ENCODE measurements at places on chromosomes 13 and 19.

- no peak for DNase-seq
These were observed 2.6 kb downstream of the NEK3 start for GRCh38 chr13:52156724-52157261.

DNA sequence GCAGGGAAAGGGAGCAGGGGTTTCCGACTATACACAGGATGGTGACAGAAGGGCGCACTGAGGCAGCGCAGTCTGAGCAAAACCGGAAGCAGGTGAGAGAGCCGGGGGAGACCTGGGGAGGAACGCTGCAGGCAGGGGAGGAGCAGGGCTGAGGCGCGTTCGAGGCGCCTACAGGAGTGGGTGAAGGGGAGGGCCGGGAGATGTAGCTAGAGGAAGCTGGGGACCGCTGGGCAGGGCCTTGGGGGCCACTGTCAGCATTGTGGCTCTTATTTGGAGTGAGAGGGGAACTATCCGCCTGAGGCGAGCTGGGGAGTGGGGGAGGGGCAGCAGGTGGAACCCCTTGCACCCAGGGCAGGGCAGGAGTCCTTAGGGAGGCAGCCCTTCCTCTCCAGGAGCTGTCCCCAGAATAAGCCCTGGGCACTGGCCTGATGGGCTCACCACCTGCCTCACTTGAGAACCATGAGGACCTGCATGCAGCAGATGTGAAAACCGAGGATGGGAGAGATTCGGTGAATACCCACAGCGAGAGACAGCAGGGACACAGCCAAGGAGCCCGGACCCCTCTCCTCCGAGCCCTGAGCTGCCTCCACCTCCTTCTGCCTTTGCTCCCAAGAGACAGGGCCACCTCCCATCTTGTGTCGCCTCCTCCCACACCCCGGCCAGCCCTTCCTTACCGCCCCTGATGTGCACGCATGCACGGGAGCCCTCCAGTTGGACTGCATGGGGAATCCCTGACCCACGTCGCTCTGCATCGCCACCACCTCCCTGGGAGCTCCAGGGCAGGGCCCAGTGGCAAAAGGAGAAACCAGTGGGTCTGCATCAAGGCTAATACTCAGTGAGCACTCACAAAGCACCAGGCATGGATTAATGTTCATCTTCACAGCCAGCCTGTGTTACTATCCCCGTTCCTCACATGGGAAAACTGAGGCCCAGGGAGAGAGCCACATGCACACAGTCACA, 10.3 kb downstream of the AKT2 start:
- no peak for DNase-seq

DNA sequence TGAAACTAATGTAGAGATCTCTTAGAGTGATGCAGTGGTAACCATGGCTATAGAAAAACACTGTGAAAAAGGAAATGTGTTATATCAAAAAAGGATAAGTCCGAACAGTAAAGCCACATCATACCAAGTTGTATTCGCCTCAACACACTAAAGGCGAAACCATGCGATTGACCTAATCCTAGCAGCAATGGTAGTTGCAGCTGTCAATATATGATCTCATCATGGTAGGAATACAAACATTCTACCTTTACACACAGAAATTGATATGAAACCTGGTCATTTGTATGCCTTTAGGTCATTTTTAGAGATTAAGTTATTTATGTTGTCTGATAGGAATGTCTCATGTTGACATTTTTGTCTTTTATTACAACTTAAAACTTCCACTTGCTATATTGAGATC, 271.9 kb downstream of the SLITRK6 start:
- DNase-seq: no peak

DNA sequence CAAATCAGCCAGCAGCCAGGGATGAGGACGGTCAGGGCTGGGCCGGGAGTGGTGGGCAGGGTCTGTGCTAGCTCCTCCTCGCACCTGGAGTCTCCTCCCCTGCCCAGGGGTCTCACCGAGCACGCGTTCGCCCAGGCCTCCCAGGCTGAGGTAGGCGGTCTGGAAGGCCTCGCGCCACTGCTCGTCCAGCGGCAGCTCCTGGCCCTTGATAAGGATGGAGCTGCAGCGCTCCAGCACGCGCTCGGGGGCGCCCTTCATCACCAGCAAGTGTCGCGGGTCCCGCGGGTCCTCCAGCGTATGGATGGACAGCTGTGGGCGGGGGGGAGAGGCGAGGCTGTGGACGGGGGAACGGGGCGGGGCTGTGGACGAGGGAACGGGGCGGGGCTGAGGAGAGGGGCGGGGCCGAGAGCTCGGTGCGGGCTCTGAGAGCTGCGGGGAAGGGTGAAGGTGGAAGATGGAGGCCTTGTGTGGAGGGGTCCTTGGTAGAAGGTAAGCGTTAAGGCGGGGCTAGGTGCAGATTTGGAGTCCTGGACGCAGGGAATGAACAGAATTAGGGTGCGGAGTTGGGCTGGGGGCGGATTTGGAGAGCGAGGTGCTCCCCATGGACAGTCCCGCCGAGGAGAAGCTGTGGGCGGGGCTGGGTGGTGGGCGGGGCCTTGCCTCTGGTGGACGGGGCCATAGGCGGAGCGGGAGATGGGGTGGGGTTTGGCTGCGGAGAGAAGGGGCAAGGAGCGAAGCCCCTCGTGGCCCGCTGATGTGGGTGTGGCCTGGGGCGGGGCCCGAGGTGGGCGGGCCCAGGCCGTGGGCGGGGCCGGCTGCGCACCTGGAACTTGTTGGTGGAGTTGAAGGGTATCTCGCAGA, 5.7 kb downstream of the ATP4A start:
- no peak for DNase-seq

DNA sequence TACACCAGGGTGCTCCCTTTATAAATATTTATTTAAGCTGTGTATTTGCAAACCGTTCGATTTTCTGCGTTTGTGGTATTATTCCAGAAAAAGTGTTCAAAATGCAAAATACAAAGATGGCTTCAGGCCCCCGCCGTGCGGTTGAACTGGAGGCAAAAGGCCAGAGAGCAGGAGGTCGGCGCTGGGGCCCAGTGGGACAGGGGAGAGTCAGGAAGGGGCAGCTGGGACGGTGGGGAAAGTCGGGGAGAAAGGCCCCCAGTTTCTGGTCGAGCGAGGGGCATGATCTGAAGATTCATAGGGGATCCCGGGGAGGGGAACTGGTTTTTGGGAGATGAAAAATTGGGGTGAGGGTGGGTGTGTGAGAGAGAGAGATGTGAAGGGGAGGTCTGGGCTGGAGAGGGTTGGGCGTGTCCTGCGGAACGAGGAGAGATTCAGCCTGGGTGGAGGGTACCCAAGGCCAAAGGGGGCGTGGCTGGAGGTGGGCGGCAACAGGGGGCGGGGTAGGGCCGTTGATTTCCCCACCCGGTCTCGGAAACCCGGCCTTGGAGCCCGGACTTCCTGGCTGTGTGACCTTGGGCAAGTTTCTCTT, 678 bp downstream of the ISOC2 start:
- peak; percentile 84 for DNase-seq

- DNase-seq: peak; percentile 21
These were observed 76.8 kb downstream of the TUBGCP3 start for GRCh38 chr13:112510987-112511685.

DNA sequence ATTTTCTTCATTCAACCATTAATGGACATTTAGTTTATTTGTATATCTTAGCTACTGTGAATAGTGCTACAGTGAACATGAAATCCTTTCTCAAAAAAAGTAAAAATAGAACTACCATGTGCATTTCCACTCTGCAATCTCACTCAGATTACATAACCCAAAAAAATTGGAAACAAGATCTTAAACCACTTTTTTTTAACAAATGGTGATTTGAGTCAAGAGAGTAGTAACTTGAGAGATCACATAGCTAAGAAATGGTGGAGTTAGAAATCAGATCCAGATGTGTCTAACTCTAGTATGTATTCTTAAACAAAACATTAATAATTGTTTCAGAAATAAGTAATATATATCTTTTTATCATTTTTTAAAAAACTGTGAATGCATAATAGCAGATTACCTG, 318.3 kb upstream of the SGCG start:
- no peak for DNase-seq

GRCh38 chr19:1363599-1363998, 20.1 kb upstream of the NDUFS7 start:
- DNase-seq: no peak

DNA sequence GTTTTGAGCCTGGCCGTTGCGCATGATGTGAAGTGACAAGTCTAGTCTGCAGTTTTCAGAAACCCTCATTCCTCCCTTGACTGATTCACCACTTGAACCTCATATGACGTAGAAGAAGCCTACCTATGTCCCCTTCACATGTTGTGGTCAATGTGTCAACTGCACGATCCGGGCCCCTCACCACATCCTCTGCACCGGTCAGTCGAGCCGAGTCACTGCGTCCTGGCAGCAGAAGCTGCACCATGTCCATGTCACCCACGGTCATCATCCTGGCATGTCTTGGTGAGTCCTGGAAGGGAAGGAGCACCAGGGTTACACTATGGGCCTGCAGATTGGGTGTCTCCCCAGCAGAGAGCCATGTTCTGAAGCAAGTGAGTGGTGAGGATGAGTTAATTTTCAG, at the start of gene KIR2DL4:
KIR2DL4 (plus strand) TSS at position 201 of the 400 bp plus-strand sequence; CDS start at position 243, 42 bp downstream.
- no peak for DNase-seq

- no peak for DNase-seq
These were observed 2.3 kb upstream of the DOCK6 start for GRCh38 chr19:11264452-11265176.

GRCh38 chr19:10701955-10702525, 801 bp downstream of the QTRT1 start:
- no peak for DNase-seq

GRCh38 chr13:109412283-109412901, 374.0 kb downstream of the IRS2 start:
- peak; percentile 68 for DNase-seq

DNA sequence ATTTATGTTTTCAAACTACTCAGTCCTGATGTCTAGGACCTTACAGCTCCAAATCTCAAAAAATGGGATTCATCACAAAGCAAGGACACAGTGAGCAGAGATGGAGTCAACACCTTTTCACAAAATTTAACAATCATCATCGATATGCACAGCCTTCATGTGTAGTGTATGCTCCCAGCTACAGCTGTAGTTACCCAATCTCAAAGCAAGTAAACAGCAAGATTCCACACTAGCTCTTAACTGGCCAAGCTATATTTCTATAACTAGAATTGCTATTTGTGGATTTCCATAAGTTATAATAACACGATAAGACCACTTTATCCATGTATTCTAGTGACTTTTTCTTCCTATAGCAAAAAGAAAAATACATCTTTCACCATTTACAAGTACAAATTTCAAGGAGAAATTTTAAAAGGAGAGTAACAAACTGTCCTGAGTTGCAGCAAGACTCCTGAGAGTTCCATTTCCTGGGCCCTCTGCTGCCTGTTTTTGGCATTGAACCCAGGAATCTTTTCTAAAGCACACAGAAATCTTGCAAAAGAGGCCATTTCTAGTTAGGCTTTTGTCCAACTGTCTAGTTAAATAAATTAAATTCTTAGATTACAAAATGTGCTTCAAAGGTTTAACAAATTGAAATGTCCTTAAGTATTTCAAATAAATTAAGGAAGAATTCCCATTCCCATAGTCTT, 460.6 kb downstream of the FGF14 start:
- DNase-seq: no peak

- peak; percentile 52 for DNase-seq
These were observed 516.2 kb downstream of the MYO16 start for GRCh38 chr13:109145631-109146030.

- no peak for DNase-seq
These were observed 266.3 kb downstream of the DNAJC15 start for GRCh38 chr13:43289470-43290255.

- DNase-seq: peak; percentile 75
These were observed 16.1 kb upstream of the USP29 start for GRCh38 chr19:57103573-57104277.

DNA sequence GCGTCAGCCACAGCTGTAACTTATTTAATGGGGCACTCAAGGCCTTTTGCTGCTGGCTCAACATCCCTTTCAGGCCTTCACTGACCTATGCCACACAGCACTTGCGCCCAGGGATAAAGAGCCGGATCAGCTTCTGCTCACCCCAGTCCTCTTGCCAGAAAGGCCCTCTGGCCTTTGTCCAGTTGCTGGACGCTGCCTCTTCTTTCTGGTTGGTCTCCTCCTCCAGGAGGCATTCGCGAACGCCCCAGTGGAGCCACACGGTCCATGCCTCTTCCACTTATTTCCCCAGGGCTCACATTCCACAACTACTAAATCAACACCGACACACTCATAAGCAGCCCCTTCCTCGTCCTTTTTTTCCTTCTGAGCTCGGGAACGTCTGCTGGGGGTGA, 3.7 kb upstream of the ZNF329 start:
- DNase-seq: peak; percentile 14

DNA sequence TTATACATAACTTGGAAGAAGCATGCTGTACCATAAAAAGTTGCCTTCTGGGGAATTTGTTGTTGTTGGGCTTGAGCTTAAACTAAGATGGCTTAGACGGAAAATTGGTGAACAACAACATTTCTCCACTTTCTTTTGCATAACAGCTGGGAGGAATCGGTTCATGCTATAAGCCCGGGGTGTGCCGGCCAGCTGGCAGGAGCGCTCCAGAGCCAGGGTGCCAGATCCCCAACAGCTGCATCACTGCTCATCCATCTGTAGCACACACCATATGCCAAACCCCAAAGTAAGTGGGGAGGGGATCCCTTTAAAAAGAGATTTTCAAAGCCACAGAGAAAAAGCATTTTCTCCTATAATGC, 419.5 kb upstream of the ARGLU1 start:
- no peak for DNase-seq
